Activated CD4-positive, alpha-beta T cell treated with anti-CD3 and anti-CD28 coated beads for 24 hours (primary cell): ENCODE measurements at places on chromosomes 6 and 20.

- DNase-seq: no peak
Observed at GRCh38 chr6:31575952-31576685, 754 bp downstream of the TNF start.

- DNase-seq: peak; percentile 12
Observed at GRCh38 chr6:130366107-130367005, 539 bp downstream of the TMEM200A start.

GRCh38 chr6:41966214-41966920 is 24.8 kb upstream of the CCND3 start:
- DNase-seq: no peak

DNA sequence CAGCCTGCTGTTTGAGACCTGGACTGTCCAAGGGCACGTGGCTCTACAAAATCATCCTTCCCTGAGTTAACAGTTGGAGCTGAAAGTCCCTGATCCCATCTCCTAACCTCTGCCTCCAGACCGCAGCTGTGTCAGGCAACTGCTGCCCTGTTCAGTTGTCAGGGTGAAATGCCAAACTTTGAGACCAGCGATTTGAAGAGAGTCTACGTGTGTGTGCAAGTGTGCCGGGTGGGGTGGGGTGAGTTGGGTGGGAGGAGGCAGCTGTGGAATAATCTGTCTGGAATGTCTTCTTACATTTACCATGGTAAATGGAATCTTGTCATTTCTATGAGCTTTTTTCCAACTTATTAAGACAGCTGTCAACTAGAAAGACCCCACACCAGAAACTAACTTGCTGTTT is 81.0 kb upstream of the FAM8A1 start:
- DNase-seq: no peak

DNA sequence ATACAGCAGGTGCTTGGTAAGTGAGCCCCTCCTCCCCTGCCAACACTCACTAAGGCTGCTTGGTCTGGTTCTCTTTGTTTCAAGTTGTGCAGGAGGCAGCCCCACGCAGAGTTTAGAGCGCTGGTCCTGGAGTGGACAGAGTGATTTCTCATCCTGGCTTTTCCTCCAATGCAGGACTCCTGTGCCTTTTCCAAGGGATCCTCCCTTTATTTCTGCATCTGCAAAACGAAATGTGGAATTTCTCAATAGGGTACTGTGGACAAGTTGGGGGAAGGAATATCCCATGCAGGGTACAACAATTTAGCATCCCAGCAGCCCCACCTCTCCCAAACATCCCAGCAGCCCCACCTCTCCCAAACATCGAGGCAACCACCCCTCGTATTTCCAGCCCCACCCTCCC is 30.6 kb upstream of the CCDC167 start:
- no peak for DNase-seq

GRCh38 chr6:25035512-25036435 is 100.0 kb upstream of the RIPOR2 start:
- DNase-seq: no peak

DNA sequence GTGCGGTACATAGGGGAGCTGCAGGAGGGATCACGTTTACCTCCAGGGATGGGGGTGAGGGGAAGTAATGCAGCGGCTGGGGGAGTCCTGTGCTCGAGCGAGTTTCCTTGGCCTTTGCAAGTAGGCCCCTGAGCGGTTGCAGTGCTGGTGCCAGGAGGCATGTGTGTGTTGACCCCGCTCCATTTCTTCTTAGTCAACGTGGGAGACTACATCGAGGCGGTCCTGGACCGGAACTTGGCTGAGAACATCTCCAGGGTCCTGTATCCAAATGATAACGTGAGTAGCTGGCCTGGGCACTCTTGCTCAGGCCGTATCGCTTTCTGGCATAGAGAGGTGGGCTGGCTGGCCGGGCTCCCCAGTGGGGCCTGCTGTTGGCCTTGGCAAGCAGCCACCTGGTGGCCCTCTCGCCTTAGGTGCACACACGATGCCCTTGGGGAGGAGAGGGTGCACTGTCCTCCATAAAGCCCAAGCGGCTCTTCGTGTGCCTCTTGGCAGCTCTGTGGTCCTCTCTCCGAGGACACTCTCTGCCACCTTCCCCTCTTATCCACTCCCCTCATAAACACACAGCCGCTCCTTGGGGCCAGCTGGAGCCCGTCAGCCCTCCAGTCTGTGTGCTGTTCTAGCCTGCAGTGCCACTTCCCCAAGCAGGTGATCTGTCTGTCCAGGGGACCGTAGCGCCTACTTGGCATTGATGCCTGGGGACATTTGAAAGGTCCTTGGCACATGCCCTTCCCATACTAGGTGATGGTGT is 29.3 kb downstream of the PYGB start:
- DNase-seq: no peak

- DNase-seq: no peak
Observed at GRCh38 chr6:51768087-51768486, 319.3 kb downstream of the PKHD1 start.

- no peak for DNase-seq
Observed at GRCh38 chr20:64113796-64114355, 6.5 kb upstream of the NPBWR2 start.

DNA sequence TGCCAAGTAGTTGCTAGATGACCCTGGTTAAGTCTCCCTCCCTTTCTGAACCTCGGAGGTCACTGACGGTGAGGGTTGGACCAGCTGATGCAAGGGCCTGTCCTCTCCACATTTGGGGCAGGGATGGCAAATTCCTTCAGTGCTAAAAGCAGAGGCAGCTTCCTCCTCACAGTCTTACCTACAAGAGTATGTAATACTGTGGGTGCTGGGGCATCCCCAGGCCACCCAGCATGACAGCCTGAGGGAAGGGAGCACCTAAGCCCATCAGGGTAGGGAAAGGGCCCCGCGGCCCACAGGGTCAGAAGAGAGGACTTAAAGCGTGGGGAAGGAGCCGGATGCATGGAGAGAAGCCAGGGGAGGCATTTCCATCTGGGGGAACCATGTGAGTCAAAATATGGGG is 38.0 kb downstream of the TGM3 start:
- no peak for DNase-seq

DNA sequence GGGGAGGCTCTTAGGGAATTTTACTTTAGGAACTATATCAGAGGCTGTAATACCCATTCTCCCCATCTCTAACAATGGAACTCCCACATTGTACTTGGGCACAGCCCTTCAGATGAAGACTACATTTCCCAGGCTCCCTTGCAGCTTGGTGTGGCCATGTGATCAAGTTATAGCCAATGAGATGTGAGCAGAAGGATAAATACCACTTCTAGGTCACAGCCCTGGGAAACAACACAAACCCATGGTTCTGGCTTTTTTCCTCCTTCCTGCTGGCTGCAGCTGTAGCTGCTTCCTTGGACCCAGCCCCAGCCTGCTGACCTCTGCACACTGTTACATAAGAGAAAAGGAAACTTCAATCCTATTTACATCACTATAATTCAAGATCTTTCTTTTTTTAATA is 445.9 kb upstream of the JARID2 start:
- DNase-seq: peak; percentile 5

DNA sequence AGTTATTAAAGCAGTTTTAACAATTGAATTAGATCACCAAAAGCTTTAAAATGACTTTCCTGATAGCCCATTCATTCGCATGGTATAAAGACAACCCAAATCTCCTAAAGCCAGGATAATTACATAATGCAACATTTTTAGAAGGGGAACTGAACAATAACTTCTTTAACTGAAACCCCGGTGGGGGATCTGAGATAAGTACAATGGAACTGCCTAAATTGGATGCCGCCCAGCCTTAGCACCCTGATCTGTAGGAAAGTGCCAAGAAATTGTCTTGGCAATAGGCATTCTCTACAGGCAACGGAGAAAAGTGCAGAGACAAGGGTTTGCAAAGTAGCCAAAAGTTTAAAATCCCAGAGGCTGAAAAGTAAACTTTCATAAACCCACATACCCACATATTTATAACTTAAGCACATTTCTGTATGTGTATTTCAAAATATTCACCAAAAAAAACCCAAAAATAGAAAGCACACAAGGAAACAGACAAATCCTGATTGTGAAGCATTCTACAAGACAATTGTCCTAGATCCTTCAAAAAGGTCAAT is 98.8 kb upstream of the BEND6 start:
- no peak for DNase-seq
